ENCODE measurements at places on chromosomes 6 and 20.

DNA sequence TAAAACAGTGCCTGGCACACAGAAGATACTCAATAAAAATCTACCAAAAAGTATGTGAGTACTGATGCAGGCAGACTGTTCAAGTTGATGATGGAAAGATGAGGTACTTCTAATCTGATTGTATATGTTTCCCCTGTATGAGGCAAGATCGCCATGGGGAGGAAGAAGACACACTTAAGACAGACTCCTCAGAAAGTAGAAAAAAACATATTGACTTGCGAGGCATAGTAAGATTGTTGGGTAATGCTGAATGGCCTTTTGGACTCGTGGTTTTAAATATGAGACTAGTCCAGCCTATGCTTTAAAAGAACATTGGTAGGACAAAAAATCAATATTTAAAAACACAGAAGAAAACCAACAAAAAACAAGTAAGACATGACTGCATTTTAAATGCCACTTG lies 72.6 kb downstream of the SHPRH start:
- DNase-seq = no peak

- peak; percentile 80 for DNase-seq
Observed at GRCh38 chr6:110140650-110141049, 38.8 kb downstream of the WASF1 start.

- no peak for DNase-seq
Observed at GRCh38 chr6:147212622-147213021, 8.4 kb downstream of the STXBP5 start.

GRCh38 chr20:62208061-62208794 lies 11.8 kb downstream of the HRH3 start:
- no peak for DNase-seq

GRCh38 chr20:63196768-63197470 lies 19.0 kb downstream of the YTHDF1 start:
- no peak for DNase-seq

DNA sequence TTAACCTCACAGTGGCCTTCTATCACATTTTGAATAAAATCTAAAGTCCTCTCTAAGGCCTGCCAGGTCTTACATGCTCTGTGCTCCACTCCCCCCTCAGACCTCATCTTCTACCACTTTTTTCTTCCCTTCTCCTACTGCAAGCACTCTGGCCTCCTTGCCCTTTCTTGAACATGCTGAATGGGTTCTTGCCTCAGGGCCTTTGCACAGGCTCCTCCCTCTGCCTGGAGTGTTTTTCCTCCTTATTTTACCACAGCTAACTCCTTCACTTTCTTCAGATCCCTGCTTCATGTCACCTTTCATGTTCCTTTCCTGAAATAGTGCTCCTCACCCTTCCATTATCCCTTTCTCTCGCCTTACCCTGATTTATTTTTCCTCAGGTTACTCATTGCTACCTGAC lies 97.9 kb upstream of the FOXP4 start:
- no peak for DNase-seq

Measured in ELR (cell line).